ENCODE measurements at places on chromosomes 4 and X.

DNA sequence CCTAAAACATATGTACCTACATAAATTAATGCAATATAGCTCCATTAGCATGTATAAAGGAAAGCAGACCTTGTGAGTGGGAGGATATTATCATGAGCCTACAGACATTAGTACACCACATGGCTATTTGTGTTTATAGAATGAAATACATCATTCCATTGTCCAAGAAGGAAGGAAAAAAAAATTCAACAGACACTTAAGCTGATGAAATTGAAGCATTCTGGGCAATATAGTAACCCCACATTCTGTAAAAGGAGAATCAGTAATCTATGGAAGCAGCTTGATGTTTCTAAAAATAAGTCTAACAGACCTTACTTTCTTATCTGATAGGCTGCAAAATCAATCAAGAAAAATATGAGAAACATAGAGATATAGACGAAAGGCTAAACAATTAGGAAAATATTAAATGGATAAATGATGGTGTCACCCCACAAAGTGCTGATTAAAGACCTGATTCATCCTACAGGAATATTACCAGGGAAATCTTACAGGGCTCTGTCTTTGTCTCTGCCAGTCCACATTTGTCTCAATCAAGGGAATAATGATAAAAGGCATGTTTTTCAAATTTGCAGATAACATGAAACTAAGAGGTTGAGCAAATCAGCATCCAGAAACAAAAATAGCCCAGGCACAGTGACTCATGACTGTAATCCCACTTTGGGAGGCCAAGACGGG lies 76.8 kb downstream of the COMMD8 start:
- DNase-seq = no peak

- no peak for DNase-seq
Observed at GRCh38 chr4:1759170-1759817, 33.8 kb upstream of the FGFR3 start.

- no peak for DNase-seq
Observed at GRCh38 chrX:101411984-101412383, 4.0 kb downstream of the HNRNPH2 start.

DNA sequence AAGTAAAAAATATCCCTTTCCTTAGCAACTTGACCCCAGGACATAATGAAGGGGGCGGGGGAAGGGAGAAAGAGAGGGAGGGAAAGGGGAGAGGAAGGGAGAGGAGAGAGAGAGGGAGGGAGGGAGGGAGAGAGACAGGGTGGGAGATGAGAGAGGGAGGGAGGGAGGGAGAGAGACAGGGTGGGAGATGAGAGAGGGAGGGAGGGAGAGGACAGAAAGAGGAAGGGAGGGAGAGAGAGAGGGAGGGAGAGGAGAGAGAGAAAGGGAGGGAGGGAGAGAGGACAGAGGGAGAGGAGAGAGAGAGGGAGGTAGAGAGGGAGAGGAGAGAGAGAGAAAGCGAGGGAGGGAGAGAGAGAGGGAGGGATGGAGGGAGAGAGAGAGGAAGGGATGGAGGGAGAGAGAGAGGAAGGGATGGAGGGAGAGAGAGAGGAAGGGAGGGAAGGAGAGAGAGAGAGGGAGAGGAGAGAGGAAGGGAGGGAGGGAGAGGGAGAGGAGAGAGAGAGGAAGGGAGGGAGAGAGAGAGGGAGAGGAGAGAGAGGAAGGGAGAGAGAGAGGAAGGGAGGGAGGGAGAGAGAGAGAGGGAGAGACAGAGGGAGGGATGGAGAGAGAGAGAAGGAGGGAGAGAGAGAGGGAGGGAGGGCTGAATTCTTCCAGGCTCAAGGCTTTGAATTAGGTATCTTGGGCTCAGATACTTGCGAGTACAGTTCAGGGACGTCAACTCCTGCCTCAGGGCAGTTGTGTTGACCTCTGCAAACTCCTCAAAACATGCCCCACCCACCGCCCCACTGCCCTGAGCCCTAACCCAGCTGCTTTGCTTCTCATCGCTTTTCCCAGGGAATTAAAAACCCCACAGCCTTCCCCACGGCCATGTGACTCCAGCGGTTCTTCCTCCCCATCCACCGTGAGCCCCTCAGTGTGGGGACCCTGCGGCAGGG lies 40.0 kb upstream of the ADRA2C start:
- no peak for DNase-seq

GRCh38 chr4:114866901-114867670 lies 246.3 kb downstream of the NDST4 start:
- DNase-seq = no peak

GRCh38 chr4:156362581-156362980 lies 408.9 kb upstream of the CTSO start:
- no peak for DNase-seq

DNA sequence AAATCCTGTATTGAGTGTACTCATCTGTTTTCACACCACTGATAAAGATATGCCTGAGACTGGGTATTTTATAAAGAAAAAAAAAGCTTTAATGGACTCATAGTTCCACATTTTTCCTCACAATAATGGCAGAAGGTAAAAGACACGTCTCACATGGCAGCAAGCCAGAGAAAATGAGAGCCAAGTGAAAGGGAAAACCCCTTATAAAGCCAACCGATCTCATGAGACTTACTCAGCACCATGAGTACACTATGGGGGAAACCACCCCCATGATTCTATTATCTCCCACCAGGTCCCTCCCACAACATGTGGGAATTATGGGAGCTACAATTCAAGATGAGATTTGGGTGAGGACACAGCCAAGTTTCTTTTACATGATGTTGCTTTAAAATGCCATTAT lies 171.9 kb downstream of the GALNTL6 start:
- DNase-seq = no peak

GRCh38 chr4:69764311-69764710 lies 3.9 kb upstream of the SULT1B1 start:
- no peak for DNase-seq

- DNase-seq = no peak
Observed at GRCh38 chr4:32684160-32684559, 1964.0 kb downstream of the PCDH7 start.

- no peak for DNase-seq
Observed at GRCh38 chr4:171847751-171848150, 34.5 kb downstream of the GALNTL6 start.

- no peak for DNase-seq
Observed at GRCh38 chr4:17515445-17516407, 761 bp downstream of the CLRN2 start.

DNA sequence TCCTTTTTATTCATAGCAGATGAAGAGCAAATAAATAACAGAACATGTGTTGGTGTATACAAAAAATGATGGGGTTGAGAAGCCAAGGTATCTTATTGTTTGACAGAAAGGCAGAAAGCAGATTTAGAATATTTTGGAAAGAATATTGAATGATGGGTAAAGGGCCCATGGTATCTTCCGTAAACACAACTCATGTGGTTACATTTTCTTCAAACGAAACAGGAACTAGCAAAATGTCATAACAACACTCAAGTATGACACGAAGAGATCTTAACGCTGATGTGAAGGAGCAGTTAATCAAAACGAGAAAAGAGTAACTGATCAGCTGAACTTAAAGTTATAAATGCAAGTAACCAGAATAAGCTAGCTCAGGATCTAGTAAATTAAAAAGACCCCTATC lies 195.7 kb upstream of the GK2 start:
- no peak for DNase-seq

DNA sequence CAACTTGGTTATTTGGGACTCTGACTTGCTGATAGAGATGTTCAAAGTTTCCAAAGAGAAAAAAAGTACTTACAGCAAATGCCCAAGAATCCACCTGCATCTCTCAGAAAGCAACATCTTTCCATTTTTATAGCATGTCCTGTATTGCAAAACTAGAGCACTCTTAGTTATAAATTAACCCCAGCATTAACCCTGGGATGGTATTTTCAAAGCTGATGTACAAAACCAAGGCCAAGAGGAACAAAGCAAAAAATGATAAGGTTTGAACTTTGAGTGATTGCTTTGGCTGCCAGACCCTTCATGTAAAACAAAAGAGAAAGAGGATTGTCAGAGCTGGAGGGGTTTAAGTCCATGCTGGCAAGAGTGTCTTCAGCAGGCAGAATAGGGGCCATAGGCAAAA lies at the start of gene SERPINA7:
Gene SERPINA7 (minus strand): TSS at position 103 of the 400 bp plus-strand sequence. CDS start 1,669 bp downstream, outside the sequence.
- no peak for DNase-seq

- peak; percentile 90 for DNase-seq
Observed at GRCh38 chr4:146522098-146522868, 543 bp upstream of the SLC10A7 start.

- DNase-seq = no peak
Observed at GRCh38 chr4:75729836-75730235, 5.5 kb downstream of the USO1 start.

- DNase-seq = peak; percentile 15
Observed at GRCh38 chr4:139647184-139647583, 18.4 kb upstream of the MGST2 start.

DNA sequence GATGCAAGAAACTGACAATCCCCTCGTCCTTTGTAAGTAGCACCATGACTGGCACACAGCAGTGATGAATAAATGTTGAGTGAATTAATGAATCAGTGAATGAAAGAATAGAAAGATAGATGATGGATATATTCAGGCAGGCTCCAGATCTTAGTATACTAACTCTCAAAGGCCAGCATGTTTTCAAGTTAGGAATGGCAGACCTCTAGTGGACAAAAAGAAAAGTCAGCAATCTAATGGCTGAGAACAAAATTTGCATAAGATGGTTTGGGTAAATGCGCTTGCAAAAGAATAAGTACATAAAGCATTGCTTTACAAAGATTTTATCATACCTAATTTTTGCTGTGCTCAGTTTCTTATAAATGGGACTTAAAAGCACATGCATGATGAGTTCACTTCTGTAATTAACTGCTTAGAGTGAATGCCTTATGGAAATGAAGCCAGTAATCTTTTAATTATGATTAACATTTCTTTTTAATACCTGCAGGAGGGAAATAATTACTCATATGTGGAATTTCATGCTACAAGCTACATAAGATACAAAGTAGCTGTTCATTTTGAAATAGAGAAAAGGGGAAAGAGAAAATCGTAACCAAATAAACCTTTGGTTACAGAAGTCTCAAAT lies 126.9 kb upstream of the GPRIN3 start:
- DNase-seq = no peak
